Mesothelial cell of epicardium (in vitro differentiated cells): ENCODE measurements at places on chromosomes 16 and 17.

- peak overlapping the region; percentile 86 for H3K27ac ChIP-seq
- H3K4me1 ChIP-seq = peaks cover 22% of the 10 kb centered on the region
- no peak for DNase-seq
- no peaks in the 10 kb centered on the region for H3K27me3 ChIP-seq
- no peak overlapping the region for H3K4me3 ChIP-seq
Measured at GRCh38 chr17:29709866-29710519, 87.3 kb upstream of the CORO6 start.

GRCh38 chr17:69908626-69909368 lies 166.2 kb upstream of the KCNJ16 start:
- no peak overlapping the region for H3K4me3 ChIP-seq
- peaks cover 4% of the 10 kb centered on the region for H3K36me3 ChIP-seq
- no peak for DNase-seq
- H3K4me1 ChIP-seq = peaks cover 39% of the 10 kb centered on the region
- peak overlapping the region; percentile 65 for H3K27ac ChIP-seq

DNA sequence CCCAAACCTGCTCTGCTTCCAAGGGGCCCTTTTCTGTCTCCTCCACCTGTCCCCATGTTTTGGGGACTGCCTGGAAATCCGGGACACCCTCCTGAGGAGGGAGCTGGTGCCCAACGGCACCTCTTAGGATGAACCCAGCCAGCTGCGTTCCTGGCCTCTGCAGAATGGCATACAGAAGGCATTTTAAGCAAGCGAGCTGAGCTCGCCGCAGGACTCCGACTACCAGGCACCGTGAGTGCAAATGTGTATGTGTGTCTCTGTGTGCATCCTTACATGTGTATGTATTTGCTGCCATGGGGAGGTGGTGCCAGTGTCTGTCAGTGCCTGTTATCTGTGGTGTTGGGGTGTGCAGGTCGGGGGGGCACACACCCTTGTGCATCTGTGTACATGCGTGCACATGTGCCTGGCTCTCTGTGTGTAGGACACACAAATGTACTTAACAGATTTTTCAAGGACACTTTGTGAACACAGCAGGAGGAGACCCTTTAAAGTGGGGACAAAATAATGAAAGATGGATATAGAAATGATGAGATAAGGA lies 39.3 kb downstream of the ABAT start:
- H3K27ac ChIP-seq = peak overlapping the region; percentile 35
- H3K4me1 ChIP-seq = peaks cover 18% of the 10 kb centered on the region
- no peak for DNase-seq
- no peaks in the 10 kb centered on the region for H3K27me3 ChIP-seq
- peak overlapping the region; percentile 41 for H3K4me3 ChIP-seq

GRCh38 chr16:23354246-23354645 lies 52.1 kb downstream of the SCNN1B start:
- peaks cover 9% of the 10 kb centered on the region for H3K27me3 ChIP-seq
- DNase-seq = no peak
- no peak overlapping the region for H3K4me3 ChIP-seq
- no peak overlapping the region for H3K27ac ChIP-seq
- no peaks in the 10 kb centered on the region for H3K36me3 ChIP-seq

- H3K27ac ChIP-seq = no peak overlapping the region
- H3K4me1 ChIP-seq = no peaks in the 10 kb centered on the region
- no peak for DNase-seq
Measured at GRCh38 chr16:86723689-86724088, 145.3 kb downstream of the FOXL1 start.

DNA sequence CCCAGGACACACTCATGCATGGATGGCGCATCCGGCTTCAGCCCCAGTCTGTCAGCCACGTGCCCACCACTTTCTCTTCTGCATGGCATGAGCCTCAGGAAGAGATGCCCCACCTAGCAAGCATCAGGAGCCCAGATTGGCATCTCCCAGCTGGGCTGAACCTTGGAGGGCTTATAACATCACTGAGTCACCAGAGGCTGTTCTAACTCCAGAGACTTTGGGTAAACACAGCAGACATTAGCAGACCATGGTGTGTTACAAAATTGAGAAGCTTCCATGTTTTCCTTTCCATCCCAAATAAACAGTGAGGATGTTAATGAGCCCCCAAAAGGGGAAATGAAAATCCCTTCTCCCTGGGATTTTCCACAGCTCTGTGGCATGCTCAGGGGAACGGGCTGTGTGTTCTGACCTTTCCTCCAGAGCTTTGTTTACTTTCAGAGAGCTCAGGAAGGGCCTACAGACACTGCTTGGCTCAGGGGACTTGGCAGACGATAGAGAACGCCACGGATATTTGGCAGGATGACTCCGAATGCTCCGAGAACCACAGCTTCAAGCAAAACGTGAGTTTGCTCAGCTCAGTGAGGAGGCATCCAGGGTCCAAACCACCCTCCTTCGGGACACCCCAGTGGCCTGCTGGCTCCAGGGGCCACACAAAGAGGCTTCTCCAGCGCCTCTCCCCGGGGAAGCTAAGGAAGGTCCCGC lies 16.5 kb downstream of the GLP2R start:
- H3K27me3 ChIP-seq = peaks cover 23% of the 10 kb centered on the region
- no peaks in the 10 kb centered on the region for H3K36me3 ChIP-seq
- no peak for DNase-seq
- H3K4me3 ChIP-seq = no peak overlapping the region
- no peak overlapping the region for H3K27ac ChIP-seq

DNA sequence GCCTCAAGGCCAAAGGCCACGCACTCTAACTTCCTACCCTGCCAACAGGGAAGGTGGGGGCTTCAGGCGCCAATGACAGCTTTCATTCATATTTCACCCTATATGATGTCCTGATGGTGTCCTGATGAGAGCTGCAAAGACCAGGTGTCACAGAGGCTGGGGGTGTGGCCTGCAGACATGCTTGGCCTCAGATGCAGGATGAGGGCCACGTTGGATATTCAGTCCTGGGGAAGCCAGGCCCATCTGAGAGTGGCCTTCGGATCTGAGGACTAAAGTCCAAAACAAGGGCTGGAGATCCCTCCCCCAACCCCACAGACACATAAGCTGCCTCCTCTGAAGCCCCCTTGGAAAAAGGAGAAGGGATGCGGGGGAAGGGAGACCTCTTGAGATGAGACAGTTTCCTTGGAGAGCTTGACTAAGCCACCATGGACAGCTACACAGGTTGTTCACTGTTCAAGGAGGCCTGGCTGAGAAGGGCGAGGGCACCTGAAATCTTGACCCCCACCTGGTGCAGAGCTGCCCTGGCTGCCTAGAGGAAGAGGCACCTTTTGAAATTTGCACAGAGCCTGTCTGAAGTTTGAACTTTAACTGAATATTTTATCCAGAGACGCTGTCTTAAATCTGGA lies 24.3 kb upstream of the GSG1L start:
- no peaks in the 10 kb centered on the region for H3K36me3 ChIP-seq
- H3K27me3 ChIP-seq = no peaks in the 10 kb centered on the region
- peaks cover 3% of the 10 kb centered on the region for H3K4me1 ChIP-seq
- no peak for DNase-seq
- H3K27ac ChIP-seq = no peak overlapping the region
- no peak overlapping the region for H3K4me3 ChIP-seq

GRCh38 chr16:14300705-14301168 lies 229.6 kb downstream of the MRTFB start:
- H3K4me3 ChIP-seq = peak overlapping the region; percentile 69
- peaks cover 59% of the 10 kb centered on the region for H3K27me3 ChIP-seq
- no peaks in the 10 kb centered on the region for H3K36me3 ChIP-seq
- peaks cover 16% of the 10 kb centered on the region for H3K4me1 ChIP-seq

DNA sequence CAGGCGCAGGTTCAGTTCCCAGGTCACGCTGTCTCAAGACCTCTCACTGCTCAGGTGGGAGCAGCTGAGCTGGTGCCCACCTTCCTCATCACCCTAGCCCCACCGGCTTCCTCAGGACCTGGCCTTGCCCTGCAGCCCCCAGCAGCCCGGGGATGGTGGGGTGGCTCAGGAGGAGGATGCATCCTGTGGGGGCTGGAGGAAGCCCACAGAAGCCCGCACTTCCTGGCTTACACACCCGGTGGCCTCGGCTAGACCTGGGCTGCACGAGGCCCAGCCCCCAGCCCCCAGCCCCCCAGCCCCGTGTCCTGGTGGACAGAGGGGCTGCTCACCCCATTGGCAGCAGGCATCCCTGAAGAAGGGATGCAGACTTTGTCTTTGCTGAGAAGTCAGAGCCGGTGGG lies 43.4 kb downstream of the BAHCC1 start:
- DNase-seq = no peak
- no peaks in the 10 kb centered on the region for H3K27me3 ChIP-seq
- H3K27ac ChIP-seq = no peak overlapping the region
- no peaks in the 10 kb centered on the region for H3K36me3 ChIP-seq

- DNase-seq = no peak
- no peak overlapping the region for H3K4me3 ChIP-seq
- H3K27me3 ChIP-seq = peaks cover 5% of the 10 kb centered on the region
- H3K27ac ChIP-seq = no peak overlapping the region
- H3K36me3 ChIP-seq = no peaks in the 10 kb centered on the region
Measured at GRCh38 chr16:9665851-9666271, 516.4 kb downstream of the GRIN2A start.

- peaks cover 5% of the 10 kb centered on the region for H3K4me1 ChIP-seq
- H3K27ac ChIP-seq = no peak overlapping the region
- no peak overlapping the region for H3K4me3 ChIP-seq
- no peaks in the 10 kb centered on the region for H3K27me3 ChIP-seq
- H3K36me3 ChIP-seq = no peaks in the 10 kb centered on the region
Measured at GRCh38 chr17:58626905-58627304, 64.9 kb downstream of the TEX14 start.

DNA sequence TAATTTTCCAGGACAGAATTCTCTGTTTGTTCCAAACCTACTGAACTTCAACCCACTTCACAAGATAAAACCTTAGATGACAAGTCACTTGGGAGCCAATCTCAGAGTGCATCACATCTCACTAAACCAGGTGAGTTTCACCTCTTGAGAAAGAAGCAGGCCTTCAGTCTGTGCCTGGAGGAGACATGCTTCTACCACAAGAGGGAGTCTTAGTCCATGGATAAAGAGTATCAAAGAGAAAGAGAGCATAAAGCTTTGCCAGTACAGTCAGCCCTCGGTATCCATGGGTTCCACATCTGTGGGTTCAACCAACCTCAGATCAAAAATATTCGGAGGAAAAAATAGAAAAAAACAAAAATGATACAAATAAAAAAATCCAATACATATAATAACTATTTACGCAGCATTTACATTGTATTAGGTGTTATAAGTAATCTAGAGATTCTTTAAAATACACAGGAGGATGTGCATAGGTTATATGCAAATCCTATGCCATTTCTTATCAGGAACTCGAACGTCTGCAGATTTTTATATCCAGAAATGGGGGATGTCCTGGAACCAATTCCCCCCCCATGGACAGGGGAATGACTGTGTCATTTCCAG lies 37.7 kb downstream of the DUSP14 start:
- no peak overlapping the region for H3K4me3 ChIP-seq
- no peak for DNase-seq
- H3K27me3 ChIP-seq = no peaks in the 10 kb centered on the region
- H3K27ac ChIP-seq = no peak overlapping the region
- H3K36me3 ChIP-seq = peaks cover 24% of the 10 kb centered on the region
- H3K4me1 ChIP-seq = no peaks in the 10 kb centered on the region

- H3K27me3 ChIP-seq = no peaks in the 10 kb centered on the region
- no peak overlapping the region for H3K4me3 ChIP-seq
- no peak overlapping the region for H3K27ac ChIP-seq
- H3K4me1 ChIP-seq = no peaks in the 10 kb centered on the region
- peaks cover 36% of the 10 kb centered on the region for H3K36me3 ChIP-seq
Measured at GRCh38 chr16:16048904-16049582, 99.6 kb downstream of the ABCC1 start.

GRCh38 chr16:88381820-88382451 lies 823 bp upstream of the ZNF469 start:
- peaks cover 29% of the 10 kb centered on the region for H3K27me3 ChIP-seq
- H3K4me3 ChIP-seq = peak overlapping the region; percentile 85
- H3K27ac ChIP-seq = no peak overlapping the region
- peaks cover 8% of the 10 kb centered on the region for H3K4me1 ChIP-seq
- no peaks in the 10 kb centered on the region for H3K36me3 ChIP-seq

DNA sequence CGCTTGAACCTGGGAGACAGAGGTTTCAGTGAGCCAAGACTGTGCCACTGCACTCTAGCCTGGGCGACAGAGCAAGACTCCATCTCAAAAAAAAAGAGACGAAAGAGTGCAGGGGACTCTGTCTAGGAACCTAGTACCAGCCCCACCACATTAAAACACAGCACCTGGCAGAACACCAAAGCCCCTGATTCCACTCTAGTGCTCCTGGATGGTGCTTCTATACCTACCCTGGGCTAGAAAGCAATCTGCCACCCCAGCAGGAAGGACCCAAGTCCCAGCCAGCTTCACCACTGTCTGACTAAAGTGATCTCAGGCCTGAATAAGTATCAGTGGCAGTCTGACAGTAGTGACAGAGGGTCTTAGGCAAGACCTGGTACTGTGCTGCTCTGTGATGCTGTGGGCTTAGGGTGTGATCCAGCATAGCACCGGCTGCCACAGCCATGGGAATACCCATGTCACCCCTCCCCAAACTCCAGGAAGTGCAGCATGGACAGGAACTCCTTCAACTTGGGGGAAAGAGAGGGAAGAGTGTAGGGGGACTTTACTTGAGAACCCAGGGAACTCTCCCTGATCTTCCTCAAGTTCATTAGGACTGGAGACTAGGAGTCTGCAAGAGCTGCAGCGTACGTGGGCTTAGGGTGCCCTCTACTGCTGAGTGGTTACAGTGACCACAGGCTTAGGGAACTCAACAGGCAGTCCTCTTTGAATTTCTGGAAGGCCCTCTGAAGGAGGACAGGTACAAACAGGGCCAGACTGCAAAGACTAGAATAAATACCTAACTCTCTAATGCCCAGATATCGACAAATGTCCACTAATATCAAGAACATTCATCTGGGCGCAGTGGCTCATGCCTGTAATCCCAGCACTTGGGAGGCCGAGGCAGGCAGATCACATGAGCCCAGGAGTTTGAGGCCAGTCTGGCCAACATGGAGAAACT lies 30.0 kb upstream of the RNF43 start:
- DNase-seq = peak; percentile 66
- peaks cover 5% of the 10 kb centered on the region for H3K36me3 ChIP-seq
- H3K4me1 ChIP-seq = no peaks in the 10 kb centered on the region
- no peak overlapping the region for H3K27ac ChIP-seq

DNA sequence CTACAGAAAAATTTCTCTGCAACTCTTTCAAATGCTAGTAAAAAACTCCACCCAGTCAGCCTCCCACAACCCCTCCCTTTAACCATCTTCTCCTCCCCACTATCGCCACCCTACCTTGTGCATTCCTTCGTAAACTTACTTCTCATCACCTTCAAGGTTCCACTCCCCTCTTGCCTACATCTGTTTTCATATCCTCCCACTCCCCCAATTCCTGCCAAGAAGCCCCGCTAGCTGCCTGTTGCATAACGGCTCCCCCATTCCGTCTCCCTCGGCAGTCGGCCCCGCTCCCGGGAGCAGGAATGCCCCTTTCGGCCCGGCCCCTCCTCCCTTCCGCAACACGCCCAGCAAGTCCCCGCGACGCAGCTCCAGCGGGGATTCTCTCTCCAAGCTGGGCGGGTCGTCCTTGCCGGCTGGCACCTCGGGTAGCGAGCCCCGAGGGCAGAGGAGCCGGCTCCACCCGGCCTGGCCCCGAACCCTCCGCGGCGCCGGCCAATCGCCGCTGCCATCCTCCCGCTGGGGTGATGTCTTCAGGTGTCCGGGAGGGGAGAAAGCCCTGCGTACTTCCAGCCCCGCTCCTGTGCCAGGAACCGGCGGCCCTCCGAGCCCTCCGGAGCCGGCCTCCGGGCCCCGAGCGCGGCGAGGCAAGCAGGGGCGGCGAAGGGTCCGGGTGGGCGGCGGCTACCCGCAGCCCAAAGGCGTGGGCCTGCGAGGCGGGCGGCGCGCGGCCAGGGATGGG lies 1.5 kb downstream of the PHLPP2 start:
- H3K4me3 ChIP-seq = peak overlapping the region; percentile 84
- DNase-seq = peak; percentile 86
- H3K27me3 ChIP-seq = peaks cover 4% of the 10 kb centered on the region
- peaks cover 4% of the 10 kb centered on the region for H3K36me3 ChIP-seq
- H3K27ac ChIP-seq = peak overlapping the region; percentile 96

- no peak overlapping the region for H3K27ac ChIP-seq
- no peaks in the 10 kb centered on the region for H3K4me1 ChIP-seq
- DNase-seq = no peak
Measured at GRCh38 chr17:33981711-33982601, 273.1 kb upstream of the CCL2 start.
